ENCODE measurements at places on chromosomes 4 and X. TPM values are rescaled to one million over a fixed set of nuclear protein-coding genes. Genes with fewer than 3 reads are reported as not detected.
A peak's percentile ranks its signal among the peaks of the same experiment; 100 is the strongest.

MAOA gene
- 1.1 TPM for total RNA-seq

HSFX4 gene
- total RNA-seq: not detected

ADGRL3 gene
- not detected for total RNA-seq

DNA sequence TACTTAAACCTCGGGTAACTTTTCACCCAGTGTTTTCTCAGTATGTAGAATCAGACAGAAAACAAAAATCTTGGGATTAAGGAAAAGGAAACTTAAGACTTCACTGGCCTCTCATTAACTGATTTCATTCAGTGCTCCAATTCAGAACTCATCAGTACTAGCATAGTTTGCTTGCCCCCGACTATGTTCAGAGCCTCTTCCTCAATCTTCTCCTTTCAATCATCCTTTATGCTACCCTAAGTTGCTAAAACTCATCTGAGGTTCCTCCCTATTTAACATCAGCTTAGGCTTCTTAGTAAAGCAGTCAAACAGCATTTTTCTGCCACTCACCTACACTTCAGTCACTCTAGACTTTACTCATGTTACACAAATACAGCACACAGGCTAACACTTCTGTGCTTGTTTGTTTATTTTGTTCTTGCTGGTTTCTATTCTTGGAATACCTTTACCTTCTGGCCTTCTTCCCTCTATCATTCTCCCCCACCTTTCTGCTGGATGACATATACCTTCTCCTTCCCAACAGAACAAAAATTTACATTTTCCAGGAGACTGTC is 163.0 kb upstream of the TLL1 start:
- no peak for DNase-seq

CCSER1 gene
- 16.9 TPM for total RNA-seq

DNA sequence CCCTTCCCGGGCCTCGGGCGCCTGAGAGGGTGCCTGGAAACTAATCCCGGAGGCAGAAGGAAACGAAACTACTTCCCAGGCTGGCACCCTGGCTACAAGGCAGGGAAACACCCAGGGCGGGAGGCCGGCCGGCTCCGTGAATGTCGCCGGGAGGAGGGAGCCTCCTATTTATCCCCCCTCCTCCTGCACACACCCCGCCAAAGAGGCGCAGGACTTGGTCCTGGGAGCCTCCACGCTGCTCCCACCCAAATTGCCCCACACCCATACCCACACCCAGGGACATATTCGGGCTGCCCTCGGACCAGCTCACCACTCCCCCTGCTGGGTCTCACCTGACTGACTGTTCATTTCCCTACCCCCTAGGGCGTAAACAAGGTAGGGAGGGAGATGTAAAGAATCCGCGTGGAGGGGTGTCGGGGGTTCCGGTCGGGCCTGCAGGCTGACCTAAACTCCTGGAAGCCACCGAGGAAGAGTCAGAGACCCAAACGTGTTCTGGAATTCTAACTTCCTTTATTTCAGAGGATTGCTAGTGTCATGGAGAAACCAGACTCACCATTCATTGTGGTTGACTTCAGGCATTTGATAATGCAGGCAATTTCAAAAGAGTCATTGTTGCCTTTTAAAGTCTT is at the start of gene BTC:
TSS of gene BTC (minus strand) at position 142 of the 629 bp plus-strand sequence. CDS start 198 bp downstream, outside the sequence.
- DNase-seq: no peak

DNA sequence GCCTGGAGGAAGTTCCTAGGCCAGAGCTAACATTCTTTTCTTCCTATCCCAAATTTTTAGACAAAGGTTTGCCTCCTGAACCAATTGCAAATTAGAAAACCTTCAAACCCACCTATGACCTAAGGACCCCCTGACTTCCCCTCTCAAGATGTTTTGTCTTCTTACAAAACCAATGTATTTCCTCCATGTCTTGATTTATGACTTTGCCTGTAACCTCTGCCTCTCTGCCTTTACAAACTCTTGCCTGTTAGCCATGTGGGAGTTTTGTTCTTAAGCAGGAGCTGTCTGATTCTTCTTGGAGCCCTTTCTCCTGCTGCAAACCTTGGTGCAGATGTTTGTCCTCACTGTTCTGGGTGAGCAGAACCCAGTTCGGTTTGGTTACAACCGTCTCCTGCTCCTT is 222.3 kb upstream of the BOD1L1 start:
- no peak for DNase-seq

DNA sequence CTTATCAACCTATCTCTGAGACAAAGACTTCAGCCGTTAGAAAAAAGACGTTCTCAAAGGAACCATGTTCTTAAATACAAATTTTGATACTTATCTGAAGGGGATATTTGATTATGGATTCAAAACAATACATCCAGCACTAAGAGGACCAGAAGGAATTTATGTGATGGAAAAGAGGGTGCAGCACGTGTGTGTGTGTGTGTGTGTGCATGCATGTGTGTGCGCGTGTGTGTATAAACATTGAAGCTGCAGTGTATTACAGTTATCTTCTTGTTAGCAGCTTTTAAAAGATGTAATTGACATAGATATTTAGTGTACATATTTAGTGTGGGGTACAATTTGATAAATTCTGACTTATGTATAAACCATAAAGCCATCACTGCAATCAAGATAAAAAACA is 44.9 kb downstream of the ANK2 start:
- peak; percentile 53 for DNase-seq
